ENCODE measurements at places on chromosomes 2 and 18.
A peak's percentile ranks its signal among the peaks of the same experiment; 100 is the strongest.

DNA sequence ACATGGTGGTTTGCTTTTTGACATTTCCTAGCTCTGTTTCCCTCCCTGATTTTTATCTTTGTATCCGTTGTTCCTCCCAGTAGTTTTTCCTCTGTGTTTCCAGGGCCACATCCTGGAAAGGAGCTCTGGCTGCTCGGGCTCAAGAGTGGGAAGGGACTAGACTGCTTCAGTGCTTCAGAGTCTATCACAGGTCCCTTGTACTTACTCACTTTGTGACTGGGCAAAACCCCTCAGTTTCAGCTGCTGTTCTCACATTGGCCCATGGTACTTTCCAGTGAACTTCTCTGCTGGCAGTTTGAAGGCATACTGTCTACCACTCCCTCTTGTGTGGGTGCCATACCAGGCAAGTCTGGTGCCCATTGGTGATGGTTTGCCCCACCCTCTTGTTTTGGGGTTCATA, 7.5 kb upstream of the STAMBP start:
- DNase-seq, result no peak

DNA sequence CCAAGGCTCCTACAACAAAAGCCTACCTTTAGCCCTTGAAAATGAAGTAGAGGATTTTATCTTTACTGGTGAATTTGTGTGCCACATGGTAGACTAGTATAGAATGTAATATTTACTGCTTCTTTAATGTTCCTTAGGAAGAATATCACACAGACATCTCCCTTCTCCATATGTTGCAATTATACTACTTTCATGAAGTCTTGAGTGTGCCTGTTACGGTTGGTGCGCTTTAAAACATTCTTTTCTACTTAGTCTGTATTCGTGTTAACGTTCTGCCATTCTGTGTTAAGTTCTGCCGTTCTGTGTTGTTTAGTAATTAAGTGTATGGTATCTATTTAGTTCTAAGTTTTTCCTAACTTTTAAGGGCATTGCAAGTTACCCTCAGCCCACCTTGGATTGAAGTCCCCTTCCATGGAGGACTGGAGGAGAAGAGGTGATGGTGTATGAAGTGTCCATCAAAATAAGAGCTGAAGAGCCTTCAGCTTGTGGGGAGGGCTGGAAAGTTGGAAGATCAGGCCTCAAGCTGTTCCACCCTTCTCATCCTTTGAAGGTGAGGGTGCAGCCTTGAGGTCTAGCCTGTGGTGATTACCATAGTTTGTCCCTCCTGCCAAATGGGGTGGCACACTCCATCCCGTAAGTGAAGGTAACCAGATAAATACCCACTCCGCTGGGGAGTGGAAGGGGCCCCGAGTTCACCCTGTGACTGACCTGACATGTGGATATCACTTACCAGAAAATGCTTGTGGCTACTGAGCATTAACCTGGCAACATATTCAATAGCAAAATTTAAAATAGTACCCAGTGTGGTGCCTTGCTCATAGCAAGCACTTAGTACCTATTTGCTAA, 131.3 kb downstream of the SPTBN1 start:
- DNase-seq, result no peak

DNA sequence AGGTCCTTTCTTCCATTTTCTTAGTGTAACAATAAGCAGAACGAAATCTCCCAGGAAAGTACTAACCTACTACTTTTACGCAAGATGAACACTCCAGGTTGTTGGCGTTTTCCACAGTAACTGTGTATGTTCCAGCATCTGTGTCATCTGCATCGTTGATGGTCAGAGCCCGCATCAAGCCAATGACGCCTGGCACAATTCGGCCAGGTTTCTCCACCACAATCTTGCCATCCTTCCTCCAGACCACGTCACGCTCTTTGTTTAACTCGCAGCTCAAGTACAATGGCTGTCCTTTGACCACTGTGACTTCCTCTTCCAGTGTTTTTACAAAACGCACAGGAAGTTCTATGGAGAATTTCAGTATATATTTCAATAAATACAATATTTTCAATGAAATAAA, 155.6 kb downstream of the PLEKHA3 start:
- DNase-seq, result no peak

- DNase-seq, result no peak
Observed at GRCh38 chr2:236919209-236919608, 166.5 kb upstream of the COPS8 start.

- peak; percentile 39 for DNase-seq
Observed at GRCh38 chr2:142130111-142131009, 456 bp downstream of the LRP1B start.

DNA sequence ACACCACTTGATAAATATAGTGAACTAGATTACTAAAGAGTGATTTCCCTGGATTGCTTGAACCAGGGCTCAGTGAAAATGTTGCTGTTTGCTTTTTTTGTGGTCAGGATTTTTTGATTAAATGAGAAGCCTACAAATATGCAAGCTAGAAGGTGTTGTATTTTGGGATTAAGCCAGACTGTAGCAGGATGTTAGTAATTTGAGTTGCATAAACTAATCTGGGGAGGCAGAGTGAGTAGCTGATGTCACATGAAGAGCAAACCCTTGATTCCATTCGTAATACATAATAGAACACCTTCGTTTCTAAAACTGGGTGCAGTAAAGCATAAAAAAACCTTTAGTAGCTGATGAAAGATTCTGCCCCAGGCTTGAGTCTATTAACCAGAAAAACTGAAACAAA, 32.0 kb downstream of the NEDD4L start:
- no peak for DNase-seq

- no peak for DNase-seq
Observed at GRCh38 chr2:114456566-114456965, 14.1 kb downstream of the DPP10 start.

- DNase-seq, result no peak
Observed at GRCh38 chr2:61710711-61711110, 143.1 kb downstream of the FAM161A start.

DNA sequence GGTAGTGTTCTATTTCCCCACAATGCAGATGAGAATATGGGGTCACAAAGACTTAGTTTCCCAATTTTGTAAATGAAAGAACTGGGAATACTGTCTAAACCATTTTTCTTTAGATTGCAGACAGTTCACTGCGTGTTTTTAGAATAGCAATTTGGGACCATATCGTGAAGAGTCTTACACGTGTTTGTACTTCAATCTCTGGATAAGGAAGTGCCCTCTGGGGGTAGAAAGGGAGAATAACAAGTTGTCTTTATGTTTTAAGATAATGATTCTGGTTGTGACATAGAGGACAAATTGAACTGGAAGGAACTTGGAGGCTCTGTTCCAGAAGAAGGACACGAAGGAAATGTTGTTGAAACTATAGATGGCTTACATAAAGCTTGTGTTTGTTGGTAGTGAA, 457.7 kb downstream of the CBLN2 start:
- DNase-seq, result no peak

DNA sequence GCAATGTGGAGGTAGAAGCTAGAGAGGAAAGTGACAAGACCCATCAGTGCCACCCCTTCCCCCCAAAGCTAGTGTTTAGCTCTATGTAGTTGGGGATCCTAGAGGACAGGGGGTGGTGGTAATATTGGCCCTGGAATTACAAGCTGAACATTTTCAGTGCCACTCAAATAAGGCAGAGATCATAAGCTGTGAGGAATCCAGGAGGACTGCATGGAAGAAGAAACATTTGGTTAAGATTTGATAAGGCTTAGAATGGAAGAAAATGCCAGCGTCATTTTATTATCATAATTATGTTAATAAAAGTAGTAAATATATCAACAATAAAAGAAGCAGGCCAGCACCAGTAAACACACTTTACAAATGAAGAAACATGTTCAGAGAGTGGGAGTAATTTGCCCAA, 33.7 kb downstream of the KCNK3 start:
- DNase-seq, result no peak

DNA sequence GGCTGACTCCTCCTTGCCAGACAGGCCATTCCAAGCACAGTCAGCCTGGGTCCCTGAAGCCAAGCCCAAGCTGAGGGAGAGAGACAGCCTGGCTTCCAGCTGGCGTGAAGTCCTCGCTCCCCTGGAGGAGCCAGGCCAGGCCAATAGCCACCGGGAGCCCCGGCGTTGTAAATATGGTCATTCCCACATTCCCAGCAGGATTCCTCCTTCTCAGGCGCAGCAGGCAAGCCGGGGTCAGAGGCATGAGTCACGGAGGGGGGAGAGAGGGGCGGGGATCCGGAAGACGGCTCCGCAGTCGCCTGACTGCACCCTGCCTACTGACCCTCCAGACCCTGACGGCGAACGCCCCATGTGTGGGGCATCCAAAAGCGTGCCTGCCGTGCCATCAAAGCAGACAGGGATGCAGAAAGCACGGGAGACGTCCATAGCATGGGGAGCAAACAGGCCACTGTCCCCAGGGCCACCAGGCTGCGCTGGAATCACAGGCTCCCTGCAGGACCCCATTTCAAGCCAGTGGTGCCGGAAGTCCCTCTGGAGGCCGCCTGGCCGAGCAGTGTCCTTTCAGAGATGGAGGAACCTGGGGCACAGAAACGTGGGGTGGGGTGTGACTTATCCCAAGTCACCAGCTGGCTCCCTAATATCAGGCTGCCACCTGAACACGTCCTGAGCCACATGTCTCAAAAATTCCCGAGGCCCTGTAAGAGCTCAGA, 48.2 kb downstream of the TWIST2 start:
- no peak for DNase-seq

DNA sequence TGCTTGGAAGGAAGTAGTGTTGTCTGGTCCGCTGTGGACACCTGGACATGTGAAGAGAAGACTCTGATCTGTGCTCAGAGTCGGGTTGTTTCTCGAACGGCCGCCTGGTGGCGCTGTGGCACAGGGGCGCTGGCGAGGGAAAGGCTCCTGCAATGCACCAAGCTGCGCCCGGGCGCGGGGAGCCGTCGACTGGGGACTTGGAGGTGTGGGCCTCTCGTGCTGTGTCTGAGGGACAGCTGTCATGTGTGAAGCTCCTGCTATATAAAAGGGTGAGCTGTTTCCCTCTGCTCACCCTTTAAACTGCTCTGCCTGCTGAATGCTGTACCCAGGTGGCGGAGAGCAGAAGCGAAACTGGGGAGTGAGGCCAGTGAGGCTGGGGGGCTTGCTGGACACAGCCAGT, 44.0 kb downstream of the GNAL start:
- peak; percentile 85 for DNase-seq

DNA sequence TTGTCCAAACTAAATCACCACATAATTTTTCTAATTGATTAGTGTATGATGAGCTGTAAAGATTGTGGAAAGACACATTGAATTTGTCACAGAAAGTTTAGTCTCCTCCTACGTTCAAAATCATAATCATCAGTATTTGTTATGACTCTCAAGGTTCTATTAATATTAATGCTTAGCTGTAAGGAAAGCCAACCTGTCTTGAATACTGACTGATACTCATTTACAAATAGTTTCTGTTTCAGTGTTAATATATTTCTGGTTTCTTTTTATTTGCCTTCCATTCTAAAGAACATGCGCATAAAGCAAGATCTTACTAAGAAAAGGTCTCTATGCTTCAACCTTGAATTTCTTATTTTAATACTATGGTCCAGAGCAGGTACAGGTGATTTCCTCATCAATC, 55.1 kb downstream of the CPS1 start:
- no peak for DNase-seq

GRCh38 chr2:49837561-49838293, 683.4 kb upstream of the FSHR start:
- no peak for DNase-seq

DNA sequence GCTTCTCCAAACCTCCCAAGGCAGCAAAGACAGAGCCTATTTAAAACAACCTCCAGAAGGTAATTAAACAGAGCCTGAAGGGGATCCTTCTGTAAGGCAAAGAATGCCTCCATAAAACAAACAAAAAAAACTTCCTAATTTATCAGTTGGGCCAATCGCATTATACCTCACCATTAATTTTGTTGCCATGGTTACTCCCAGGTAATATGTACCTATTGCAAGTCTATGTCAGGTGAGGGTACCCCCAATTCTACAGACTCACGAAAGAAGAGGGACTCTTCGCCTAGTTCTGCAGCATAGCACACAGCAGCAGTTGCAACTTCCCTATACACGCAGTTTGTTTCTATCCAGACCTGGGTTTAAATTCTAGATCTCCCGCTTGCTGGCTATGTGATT, 38.8 kb downstream of the SFXN5 start:
- no peak for DNase-seq

DNA sequence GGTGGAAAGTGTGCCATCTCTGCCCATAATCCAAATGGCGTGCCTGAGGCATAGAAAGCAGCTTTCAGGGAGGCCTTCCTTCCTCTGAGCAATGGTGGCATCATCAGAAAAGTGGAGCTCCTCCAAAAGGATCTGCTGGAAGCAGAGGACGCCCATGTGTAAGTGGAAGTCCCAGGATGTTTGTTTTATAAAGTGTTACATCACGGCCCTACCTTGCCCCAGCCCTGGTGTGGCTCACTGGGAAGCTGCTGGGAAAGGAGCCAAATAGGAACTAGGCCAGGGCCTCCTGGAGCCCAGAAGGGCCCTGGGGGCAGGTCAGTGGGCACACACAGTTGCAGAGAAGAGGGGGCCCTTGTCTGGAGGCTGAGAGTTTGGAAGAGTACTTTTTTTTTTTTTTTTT, 4.2 kb upstream of the ODC1 start:
- DNase-seq, result no peak

DNA sequence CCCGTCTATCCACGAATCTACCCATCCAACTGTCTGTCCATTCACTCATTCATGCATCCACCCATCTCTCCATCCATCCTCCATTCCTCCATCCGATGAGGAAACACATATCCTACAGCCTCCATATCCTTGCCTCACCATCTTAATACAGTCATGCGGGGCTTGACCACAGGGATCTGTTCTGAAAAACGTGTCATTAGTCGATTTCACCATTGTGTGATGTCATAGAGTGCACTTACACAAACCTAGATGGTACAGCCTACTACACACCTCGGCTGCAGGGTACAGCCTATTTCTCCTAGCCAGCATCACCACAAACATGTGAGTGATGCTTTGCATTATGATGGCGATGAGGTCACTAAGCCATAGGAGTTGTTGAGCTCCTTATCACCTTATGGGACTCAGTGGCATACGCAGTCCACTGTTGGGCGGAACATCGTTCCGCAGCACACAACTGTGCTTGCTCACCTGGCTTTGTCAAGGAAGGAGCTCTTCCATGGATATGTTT, 1.9 kb upstream of the NT5DC4 start:
- DNase-seq, result no peak

DNA sequence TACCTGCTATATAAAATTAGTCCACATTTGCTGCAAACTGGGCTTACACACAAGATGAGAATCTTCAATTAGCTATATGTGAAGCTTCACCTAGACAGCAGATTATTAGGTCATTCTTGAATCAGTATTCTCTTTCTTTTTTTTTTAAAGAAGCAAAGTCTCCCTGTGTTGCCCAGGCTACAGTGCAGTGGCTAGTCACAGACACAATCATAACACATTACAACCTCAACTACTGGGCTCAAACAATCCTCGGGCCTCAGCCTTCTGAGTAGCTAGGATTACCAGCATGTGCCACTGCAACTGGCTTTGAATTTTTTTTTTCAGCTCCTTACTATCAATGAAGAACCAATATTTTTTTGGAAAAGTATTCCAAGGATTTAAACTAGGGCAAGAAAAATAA, 30.5 kb downstream of the OLA1 start:
- DNase-seq, result peak; percentile 27

GRCh38 chr2:11499081-11499743, 33.3 kb upstream of the E2F6 start:
- DNase-seq, result no peak

All from WERI-Rb-1 (cell line).